Fibroblast of skin of right quadriceps (primary cell): ENCODE measurements at places on chromosomes 6 and 20.

DNA sequence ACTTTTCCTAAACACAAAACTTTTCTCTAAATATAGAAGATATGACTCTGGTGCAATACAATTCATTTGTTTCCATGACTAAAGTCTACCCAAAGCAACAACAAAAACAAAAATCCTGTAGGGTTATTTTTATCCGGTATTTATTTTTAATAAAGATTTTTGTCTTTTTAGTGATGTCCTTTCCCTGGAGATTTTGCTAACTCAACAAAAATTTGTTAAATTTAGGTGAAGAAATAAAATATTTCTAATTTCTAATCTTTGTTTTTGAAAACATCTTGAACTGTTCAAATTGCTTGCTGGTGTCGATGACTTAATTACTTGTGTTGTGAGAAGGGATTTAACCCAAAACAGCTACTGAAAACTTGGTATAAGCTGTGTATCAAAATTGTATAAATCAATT lies 741.8 kb downstream of the HDGFL1 start:
- no peak for DNase-seq

DNA sequence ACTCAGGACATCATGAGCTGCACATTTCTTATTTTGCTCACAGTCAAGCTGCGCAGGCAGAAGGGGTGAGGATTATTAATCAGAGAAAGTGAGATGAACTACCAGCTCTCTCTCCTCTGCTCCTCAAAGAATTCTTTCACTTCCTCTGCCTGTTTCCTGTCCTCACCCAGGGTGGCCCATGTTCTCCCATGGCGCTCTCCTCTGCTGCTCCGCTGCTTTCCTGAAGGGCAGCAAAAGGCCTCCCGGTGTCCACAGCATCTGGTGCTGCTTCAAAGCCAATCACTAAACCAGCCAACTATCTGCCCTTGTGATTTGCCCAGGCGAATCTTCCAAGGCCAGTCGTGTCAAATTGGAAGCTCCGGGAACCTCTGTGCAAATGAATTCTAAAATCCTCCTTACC lies 324.2 kb downstream of the TPBG start:
- DNase-seq: no peak

DNA sequence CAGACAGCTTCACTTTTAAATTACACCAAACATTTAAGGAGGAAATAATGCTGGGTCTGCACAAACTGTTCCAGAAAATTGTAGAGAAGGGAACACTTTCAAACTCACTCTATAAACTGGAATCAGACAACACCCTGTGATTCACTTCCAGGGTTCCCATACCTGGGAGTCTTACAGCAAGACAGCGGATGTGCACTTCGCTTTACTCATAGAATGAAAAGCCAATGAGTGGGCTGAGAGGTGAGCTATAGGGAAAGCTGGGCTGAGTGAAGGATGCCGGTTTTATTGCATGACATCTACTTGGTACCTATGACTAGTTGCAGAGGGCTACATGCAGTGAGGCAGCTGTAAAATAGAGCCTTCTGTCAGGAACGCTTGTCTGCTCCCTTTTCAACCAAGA lies 152.1 kb downstream of the FNDC1 start:
- no peak for DNase-seq

DNA sequence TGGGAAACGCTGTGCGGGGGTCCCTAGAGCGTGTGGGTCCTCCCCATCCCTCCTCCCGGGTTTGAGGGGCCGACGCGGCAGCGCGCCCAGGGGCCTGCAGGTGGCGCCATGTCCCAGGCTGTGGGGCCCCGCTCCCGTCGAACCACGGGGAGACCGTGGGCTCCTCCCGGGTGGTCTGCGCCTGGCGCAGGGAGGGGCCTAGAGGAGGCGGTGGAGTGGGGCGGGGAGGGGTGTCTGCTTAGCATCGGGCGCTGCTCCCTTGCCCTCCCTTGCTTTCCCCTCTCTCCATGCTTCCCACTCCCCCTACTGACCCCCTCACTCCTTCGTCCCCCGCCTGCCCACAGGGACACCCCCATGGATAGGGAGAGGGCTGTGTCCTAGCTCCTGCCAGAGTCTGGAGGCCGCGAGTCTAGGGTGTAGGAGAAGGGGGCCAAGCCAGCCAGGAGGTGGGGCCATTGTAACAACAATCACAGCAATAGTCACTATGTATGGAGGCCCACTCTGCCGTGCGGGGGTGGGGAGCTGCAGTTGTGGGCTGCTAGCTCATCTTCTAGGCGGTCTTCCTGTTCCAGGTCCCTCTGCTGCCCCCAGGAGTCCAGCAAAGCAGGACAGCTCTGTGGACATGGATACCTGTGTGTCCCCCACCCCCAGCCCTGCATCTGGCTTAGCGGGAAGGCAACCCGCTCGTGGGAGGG lies 51.7 kb downstream of the CHMP4B start:
- peak; percentile 76 for DNase-seq

DNA sequence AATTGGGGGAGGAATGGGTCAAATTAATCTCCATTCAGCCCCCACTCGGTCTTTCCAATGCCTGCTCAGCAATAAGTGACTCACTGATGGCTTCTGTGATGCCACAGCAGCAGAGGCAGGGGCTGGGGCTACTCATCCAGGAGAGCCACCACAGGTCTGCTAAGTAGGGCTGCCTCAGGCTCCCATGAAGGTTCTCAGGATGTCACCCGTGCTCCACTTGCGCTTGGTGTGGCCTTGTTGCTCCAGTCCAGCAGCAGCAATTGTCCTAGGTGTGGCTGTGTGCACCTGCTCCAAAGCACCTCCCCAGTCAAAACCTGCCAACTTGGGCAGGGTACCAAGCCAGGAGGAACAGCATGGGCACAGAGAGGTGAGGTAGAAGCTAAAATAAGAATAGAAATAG lies 627 bp upstream of the LY6G6C start:
- DNase-seq: no peak

DNA sequence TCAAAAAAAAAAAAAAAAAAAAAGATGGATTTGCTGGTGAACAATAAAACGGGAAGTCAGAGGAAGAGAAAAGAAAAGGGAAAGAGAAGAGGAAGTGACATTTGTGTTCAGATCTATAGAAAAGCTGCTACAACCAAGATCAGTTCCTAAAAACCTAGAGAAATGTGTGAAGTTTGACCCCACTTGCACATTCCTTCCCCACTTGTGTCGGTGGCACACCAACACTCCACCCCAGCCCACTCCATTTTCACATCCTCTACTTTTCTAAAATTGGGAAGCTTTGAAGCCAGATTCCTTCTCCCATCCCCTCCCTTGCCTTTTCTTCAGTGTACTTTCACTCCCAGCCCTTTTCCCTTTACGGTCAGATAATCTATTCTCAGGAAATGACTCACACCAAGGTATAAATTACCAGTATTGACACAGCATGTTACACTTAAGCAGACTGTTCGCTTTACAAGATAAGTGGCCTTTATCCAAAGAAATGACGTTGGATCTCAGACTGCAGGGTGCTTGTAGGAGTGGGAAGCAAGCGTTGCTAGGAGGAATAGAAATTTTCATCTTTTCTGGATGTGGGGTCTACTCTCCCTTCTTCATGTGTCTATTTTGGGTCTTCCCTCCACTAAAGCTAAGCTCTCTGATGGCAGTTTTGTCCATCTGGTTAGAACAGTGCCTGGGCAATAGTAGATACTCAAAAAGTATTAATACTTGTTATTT lies 92.5 kb upstream of the ADGRF1 start:
- peak; percentile 93 for DNase-seq

DNA sequence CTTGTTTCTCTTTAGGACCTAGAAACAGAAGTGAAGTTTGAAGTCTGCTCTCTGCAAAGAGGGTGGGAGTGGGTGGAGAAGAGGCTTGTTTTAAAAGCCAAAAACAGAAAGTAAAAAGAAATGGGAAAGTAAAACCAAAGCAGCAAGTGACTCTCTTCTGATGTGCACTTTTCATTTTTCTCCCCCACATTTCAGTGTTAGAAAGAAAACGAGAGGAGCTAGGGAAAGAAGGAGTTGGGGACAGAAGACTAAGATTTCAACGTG lies 1.3 kb downstream of the C6orf141 start:
- no peak for DNase-seq

DNA sequence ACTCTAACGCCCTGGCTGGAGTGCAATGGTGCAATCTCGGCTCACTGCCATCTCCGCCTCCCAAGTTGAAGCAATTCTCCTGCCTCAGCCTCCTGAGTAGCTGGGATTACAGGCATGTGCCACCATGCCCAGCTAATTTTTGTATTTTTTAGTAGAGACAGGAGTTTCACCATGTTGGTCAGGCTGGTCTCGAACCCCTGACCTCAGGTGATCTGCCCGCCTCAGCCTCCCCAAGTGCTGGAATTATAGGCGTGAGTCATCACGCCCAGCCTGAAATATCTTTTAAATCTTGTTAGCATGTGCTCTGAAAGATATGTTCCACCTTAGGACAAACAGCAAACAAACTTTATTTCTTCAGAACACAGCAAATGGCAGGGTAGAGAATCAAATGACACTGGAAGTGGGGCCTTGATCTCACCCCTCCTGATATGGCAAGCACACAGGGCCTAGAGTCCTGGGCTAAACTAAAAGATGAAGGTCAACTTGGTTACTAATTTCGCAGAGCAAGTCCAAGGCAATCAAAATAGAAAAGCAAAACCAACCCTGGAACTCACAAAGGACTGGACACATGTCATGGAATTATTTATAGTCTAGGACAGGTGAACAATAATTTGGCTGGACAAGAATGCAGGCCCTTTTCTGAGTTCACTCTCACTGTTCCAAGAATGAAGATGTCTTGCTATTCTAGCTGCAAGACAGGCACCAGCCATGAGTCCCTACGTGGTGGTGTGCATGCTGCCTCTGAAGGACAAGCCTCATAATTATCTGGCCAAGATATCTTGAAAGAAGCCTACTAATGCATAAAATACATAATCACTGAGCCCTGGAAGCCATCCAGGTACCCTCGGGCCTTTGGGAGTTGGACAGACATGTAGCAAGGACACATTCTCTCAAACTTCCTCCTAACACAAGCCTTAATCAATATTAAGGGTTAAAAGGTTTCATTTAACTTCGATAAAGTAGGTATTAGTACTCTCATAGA lies 35.6 kb downstream of the B4GALT5 start:
- DNase-seq: no peak

GRCh38 chr6:99189823-99190721 lies 159.4 kb downstream of the FAXC start:
- DNase-seq: no peak

- peak; percentile 78 for DNase-seq
Measured at GRCh38 chr6:20906945-20907344, 372.7 kb downstream of the CDKAL1 start.

DNA sequence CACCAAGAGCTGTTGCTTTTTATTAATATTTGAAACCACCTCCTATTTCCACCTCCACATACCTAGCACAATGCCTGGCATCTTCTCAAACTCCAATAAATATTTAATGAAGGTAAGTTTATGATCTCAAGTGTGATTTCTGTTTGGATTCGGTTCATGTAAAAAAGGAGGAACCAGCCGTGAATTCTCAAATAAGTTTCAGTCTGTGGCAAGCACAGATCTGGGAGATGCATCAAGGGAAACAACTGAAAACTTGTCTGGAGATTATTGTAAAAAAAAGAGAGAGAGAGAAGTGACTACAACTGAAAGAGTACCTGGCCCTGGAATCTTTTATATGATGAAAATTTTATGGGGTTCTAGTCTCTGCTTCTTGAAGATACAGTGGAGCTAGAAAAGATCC lies 52.8 kb upstream of the PNRC1 start:
- no peak for DNase-seq

GRCh38 chr20:62606016-62606415 lies 36.3 kb upstream of the SLCO4A1 start:
- DNase-seq: no peak

GRCh38 chr20:51121901-51122412 lies 99.0 kb upstream of the KCNG1 start:
- peak; percentile 64 for DNase-seq

DNA sequence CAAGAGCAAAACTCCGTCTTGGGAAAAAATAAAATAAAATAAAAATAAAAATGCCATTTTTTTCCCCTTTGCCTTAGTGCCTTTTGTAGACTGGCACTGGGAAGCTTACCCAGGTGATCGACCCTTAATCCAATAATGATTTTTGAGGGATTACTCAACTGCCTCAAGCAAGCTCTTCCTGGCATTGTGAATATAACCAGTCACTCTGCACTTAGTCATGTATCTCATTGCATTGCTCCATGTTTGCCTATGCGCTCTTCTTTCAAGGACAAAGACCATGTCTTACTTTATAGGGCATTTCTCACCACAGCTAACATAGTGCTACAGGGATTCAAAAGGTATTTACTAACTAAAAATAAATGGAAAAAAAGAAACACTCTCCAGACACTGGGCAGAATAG lies 13.0 kb downstream of the GFOD1 start:
- no peak for DNase-seq

- peak; percentile 62 for DNase-seq
Measured at GRCh38 chr6:158854214-158855101, 35.3 kb upstream of the EZR start.

GRCh38 chr6:135128268-135128914 lies 52.7 kb upstream of the MYB start:
- DNase-seq: no peak

DNA sequence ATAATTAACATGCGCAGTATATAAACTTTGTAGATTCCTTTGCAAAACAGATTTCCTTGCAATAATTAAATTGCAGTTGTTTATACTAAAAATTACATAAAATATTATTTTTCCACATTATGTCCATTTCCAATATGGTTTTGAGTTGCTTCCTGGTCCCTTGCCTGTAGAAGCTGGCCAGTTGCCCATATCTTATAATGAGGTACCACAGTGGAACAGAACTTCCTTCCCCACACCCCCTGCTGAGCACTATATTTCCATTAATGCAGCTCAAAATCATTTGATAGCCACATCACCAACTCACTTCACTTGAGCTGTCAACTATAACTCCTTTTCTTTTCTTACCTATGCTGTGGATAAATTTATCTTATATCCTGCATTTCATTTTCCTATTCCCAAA lies 194.6 kb downstream of the DST start:
- no peak for DNase-seq

DNA sequence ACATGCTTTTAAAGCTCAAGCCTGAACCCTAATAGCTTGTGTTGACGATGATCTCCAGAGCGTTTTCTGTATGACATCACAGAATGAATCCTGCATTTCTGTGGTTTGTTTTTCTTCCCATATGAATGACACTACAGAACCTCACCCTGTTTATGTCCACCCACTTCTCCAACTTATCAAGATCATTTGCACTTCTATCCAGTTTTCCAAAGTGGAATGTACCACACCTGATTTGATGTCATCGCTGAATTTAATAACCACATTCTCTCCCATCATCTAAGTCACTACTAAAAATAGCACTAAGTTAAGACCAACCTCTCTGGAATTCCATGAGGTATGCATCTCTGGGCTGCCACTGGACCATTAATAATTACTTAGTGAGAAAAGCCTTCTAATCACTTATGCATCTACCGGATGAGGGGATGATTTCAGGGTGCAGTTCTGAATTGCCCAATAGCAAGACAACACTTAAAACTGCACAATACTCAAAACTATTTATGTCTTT lies 33.3 kb upstream of the CITED2 start:
- DNase-seq: peak; percentile 99

DNA sequence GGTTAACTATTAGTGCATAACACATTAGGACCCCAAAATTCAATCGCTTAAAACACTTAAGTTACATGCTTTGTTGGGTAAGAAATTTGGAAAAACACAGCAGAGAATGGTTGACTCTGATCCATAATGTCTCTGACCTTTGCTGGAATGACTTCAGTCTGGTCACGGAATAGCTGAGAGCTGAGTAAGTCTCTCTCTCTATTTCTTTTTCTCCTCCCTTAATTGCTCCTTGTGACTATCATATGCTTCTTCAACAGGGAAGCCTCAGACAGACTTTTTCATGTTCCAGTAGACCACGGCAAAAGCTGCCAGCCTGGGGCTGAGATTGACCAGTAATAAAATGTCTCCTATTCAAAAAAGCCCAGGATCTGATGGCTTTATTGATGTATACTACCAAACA lies 4.8 kb downstream of the OR12D1 start:
- DNase-seq: no peak
